Hematopoietic multipotent progenitor cell treated with erythropoietin and hydrocortisone succinate and interleukin-3 and kit ligand, for 6 days (in vitro differentiated cells): ENCODE measurements at places on chromosomes 6 and 20.

GRCh38 chr6:71465096-71465495 lies 176.5 kb downstream of the OGFRL1 start:
- DNase-seq: no peak

- DNase-seq: no peak
Measured at GRCh38 chr6:160999516-160999915, 7.9 kb downstream of the MAP3K4 start.

DNA sequence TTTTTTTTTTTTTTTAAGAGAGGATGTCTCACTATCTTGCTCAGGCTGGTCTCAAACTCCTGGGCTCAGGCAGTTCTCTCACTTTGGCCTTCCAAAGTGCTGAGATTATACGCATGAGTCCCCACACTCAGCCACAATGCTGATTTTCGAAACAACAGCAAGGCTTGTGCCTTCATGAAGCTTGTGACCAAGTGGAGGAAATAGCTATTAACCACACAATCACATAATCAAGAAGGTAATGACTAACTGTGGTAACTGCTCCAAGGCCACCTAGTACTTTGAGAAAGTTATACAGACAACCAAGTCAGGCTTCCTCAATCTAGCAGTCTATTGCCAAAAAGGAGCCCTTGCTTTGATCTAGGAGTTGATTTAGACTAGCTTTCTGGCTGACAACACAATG lies 46.3 kb downstream of the SOD2 start:
- DNase-seq: peak; percentile 22

DNA sequence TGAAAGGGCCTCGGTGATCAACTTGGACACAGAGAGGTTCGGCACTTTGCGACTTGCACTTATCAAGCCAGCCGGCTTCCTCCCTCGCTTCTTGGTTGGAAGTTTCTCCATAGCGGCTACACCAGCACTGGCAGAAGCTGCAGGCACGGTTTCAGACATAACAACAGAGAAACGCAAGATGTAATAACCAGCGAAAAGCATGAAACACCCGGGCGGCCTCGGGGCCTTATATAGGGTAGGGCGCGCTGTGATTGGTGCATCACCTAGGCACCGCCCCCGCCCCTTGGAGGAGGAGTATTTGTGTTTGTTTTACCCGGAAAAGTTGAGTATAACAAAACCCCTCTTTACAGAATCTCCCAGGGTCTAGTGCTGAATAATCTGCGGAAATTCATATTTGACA lies 20.7 kb downstream of the HFE start:
- DNase-seq: no peak

- DNase-seq: peak; percentile 55
Measured at GRCh38 chr20:51385646-51386530, 156.6 kb downstream of the NFATC2 start.

DNA sequence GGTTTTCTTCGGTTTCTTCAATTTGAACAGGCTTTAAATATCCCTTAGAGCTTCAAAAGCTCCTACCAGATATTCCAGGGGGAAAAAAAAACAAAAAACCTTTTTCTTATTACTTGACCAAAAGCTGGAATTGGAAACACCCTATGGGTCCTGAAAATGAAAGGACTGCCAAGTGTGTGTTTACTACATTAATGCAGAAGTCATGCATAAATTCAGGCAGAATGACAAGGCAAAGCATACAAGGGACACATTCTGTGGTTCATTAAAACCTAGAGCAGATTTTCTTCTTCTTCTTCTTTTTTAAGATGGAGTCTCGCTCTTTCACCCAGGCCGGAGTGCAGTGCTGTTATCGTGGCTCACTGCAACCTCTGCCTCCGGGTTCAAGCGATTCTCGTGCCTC lies 119.1 kb downstream of the GMDS start:
- DNase-seq: peak; percentile 52

- no peak for DNase-seq
Measured at GRCh38 chr20:33609504-33609903, 52.6 kb upstream of the C20orf144 start.

- no peak for DNase-seq
Measured at GRCh38 chr20:61691978-61692377, 373.7 kb downstream of the TAF4 start.

GRCh38 chr20:22379472-22379871 lies 204.9 kb downstream of the FOXA2 start:
- no peak for DNase-seq

GRCh38 chr20:60262967-60263603 lies 304.9 kb downstream of the CDH26 start:
- DNase-seq: peak; percentile 66

- no peak for DNase-seq
Measured at GRCh38 chr6:44742201-44742600, 354.7 kb downstream of the CDC5L start.

DNA sequence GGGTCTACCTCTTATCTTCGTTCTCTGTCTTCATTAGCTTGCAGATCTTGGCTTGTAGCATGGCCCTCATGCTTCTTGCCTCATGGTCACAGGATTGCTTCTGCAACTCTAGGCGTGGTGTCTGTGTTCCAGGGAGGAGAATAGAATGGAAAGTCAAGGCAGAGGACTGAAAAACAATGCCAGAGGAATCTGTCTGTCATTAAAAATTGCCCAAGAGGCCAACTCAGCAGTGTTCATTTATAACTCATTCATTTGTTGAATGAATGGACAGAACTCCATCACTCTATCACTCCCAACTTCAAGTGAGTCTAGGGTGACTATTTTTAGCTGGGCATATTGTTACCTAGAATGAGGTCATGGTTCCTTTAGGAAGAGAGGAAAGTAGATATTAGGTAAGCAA lies 179.6 kb downstream of the UST start:
- DNase-seq: no peak

GRCh38 chr20:21272279-21272678 lies 30.9 kb upstream of the XRN2 start:
- DNase-seq: no peak

GRCh38 chr6:43181621-43181941 lies 415 bp upstream of the CUL9 start:
- DNase-seq: no peak

- no peak for DNase-seq
Measured at GRCh38 chr6:57268294-57268640, 46.2 kb upstream of the RAB23 start.

DNA sequence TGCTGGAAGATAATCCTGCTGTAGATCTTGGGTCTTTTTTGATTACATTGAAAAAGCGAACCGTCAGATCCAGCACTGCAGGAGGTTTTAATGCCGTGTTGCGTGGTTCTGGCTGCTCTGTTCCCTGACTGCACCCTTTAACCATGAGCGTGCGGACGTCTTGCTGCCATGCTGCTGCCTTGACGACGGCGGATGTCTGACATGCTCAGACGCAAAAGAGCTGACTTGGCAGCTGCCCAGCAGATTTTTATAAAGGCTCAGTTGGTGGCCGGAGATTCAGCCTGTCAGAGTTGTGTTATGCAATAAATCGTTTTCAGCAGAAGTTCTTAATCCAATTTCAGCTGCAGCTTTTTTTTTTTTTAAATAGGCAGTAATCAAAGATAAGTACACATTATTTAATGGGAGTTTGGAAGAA lies 119.4 kb downstream of the JARID2 start:
- peak; percentile 94 for DNase-seq

DNA sequence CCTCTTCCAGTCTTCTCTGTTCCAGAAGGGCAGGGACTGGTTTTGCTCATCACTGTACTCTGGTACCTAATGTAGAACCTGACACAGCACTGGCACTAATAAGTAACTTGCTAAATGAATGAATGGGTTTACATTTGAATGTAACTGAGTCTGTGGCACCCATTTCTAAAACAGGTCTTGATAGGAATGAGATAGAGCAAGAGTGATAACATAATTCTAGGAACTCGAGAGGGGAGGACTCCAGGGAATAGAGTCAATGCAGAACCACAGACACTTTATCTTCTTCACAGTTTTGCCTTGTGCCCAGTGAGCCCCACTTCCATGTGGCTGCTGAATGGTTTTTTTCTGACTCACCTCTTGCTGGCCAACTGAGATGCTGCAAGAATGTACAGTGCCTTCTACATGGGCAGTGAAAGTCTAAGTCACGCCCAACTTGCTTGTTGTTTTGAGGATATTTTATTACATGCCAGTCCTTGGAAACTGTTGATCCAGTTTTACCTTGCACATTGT lies 61.1 kb downstream of the TBC1D7 start:
- peak; percentile 53 for DNase-seq

GRCh38 chr20:22916021-22916842 lies 118.9 kb upstream of the SSTR4 start:
- no peak for DNase-seq

GRCh38 chr6:37150314-37150713 lies 19.6 kb upstream of the PIM1 start:
- no peak for DNase-seq

DNA sequence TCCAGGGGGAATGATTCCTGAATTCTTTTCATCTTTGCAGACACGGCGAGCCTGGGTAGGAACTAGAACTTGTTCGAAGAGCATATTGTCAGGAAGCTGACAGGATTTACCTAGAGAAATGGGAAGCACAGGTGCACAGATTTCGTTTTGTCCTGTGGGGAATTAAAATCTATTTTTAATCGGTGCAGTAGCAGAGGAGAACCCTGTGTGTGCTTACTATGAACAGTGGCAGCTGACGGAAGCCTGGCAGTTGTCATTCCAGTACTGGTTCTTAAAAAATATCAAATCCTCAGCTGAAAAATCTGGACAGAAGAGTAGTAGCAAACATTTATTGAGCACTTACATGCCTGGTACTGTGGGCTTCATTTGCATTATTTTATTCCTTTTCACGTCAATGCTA lies 609.0 kb downstream of the QKI start:
- no peak for DNase-seq

- DNase-seq: no peak
Measured at GRCh38 chr6:139920776-139921100, 546.3 kb upstream of the CITED2 start.

DNA sequence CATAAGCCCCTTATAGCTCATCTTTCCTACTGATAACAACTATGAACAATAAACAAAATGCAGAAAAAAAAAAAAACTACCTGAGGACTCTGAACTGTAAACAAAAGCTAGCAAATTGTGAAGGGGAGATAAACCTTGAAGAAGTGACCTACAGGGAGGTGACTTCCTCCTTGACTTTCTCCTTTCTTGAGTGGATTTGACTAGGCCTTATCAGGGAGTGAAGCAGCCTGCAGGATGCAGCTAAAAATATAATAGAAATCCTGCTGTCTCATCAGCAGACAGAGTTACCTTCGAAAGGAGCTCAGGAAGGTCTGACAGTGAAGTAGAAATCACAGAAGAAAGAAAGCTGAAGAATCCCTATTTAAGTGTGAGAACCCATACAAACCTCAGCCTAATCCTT lies 322.0 kb upstream of the HTR1E start:
- DNase-seq: no peak

GRCh38 chr6:33123732-33124524 lies 48.1 kb downstream of the HLA-DPB1 start:
- DNase-seq: peak; percentile 86

- no peak for DNase-seq
Measured at GRCh38 chr20:21262812-21263211, 40.3 kb upstream of the XRN2 start.

DNA sequence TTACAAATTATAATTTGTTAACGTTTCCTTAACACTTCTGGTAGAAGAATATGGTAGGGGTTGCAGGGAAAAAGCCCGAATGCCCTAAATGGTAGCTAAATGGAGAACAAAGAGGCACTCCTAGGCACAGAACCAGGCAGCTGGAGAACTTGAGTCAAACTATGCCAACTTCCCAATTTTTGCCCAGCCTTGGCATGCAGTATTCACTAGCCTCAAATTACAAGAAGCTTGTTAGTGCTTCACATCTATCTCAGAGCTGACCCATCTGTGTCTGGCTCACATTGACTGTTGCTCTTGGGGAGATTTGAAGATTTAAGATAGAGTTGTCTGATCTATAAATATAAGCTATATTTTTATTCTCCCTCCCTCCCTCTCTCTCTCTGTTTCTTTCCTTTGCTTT lies 19.4 kb upstream of the LRFN2 start:
- DNase-seq: no peak

GRCh38 chr6:149716181-149716963 lies 1.5 kb downstream of the LATS1 start:
- DNase-seq: peak; percentile 51

DNA sequence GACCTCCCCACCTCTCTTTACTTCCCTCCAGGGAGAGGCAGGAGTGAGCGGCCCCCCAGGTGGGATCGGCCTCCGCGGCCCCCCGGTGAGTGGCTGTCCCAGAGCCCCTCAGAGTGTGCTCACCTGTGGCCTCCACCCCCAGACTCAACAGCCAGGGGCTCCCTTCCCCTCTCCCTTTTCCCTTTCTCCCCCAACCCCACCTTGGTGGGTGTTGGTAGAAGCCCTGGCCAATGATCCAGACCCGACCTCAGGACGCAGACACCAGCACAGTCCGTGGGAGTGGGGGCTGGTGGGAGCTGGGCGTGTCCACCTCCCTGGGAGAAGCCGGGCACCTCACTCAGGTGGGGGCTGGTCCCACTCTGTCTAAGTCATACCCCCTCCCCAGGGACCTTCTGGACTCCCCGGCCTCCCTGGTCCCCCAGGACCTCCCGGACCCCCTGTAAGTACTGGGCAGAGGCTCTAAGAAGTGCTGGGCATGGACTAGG lies 4.9 kb downstream of the COL9A3 start:
- no peak for DNase-seq

GRCh38 chr6:74320715-74321114 lies 624.7 kb downstream of the CD109 start:
- DNase-seq: no peak

DNA sequence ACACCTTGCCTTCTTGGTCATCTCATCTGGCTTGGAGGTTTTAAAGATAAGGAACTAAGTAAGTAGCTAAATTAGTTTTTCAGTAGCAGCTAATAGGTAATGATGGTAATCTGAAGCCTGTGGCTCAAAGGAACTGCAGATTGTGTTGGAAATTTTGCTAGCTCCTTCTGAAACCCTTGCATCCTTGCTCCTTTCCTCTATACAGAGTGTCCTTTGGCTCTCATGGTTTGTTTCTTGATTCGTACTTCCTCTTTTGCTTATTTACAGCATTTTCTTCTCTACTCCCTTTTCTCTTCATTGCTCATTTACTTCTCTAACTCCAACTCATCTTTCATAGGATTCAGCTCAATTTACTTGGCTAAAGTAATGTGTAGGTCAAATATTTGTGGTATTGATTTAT lies 19.0 kb downstream of the LRRC1 start:
- peak; percentile 10 for DNase-seq

DNA sequence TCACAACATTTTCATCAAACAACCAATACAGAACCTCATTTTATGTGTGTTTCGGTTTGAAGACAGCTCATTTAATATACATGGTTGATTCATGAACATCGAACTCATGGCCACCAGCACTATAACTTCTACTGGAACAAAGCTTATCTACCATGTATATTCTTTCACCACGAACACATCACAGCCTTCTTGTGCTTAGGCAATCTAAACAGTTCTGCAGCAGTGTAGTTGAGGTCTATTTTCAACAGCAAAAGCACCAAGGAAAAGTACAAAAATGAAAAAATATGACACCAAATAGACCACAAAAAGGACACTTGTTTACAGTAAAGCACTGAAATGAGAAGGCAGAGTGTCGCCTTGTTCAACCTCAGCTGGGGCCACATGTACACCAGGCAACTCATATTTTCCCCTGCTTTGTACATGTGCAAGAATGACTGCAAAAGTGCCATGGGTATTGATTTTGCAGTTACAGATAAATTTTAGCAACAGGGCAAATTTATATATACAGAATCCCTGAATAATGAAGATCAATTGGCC lies 25.8 kb upstream of the KCNK5 start:
- no peak for DNase-seq
